ENCODE measurements at places on chromosomes 1 and 21. TPM values are rescaled to one million over a fixed set of nuclear protein-coding genes. Genes with fewer than 3 reads are reported as not detected.
A peak's percentile ranks its signal among the peaks of the same experiment; 100 is the strongest.

DNA sequence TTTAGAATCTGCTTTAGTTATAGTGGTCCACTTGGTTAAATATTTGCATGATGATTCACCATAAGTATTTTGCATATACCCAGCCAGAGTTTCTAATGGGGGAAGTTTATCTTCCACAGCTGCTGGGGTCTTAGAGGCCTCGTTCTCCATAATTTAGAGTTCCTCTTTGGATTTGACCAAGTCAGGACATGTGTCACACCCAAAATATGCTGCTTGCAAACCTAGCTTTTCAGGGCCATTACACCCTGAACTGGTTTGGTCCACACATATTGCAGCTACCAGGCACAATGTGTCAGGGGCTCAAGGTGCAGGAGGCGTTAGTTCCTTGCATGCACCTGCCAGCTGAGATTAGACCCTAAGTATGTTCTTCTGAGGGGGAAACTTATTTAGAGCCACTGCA, 17.1 kb upstream of the FMO4 start:
- DNase-seq, result no peak

DNA sequence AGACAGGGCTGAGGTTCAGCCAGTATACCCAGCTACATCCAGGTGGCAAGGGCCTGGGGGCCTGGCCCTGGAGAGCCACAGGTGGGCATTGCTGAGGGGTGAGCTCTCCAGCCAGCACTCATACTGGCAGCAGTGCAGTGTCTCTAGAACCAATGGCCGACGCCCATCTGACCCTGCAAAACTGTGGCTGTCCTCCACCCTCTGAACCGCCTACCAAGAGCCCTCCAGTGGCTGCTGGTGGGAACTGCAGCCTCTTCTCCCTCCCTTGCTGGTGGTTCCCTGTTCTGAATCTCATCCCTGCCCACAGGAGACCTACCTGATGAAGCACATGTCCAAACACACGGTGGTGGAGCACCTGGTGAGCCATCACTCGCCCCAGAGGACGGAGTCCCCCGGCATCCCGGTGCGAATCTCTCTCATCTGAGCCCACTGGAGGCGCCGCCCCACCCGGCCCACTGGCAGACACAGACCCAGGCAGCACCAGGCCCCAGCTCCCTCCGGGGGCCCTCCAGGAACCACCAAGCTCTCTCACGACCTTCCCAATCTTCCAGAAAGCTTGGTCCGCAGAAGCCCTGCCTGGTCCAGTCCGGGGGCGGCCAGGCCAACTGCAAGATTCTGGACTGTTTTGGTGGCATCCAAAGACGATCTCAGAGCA, 22.1 kb downstream of the A3GALT2 start:
- DNase-seq, result peak; percentile 37

- no peak for DNase-seq
Observed at GRCh38 chr1:96845464-96845863, 123.9 kb downstream of the PTBP2 start.

- DNase-seq, result no peak
Observed at GRCh38 chr21:34704119-34704518, 35.3 kb downstream of the CLIC6 start.

- DNase-seq, result no peak
Observed at GRCh38 chr1:208923456-208923855, 660.1 kb upstream of the CAMK1G start.

GRCh38 chr1:198776602-198777029, 137.8 kb downstream of the PTPRC start:
- DNase-seq, result no peak

The C4BPA gene
- not detected for polyA plus RNA-seq

The LRRC38 gene
- not detected for polyA plus RNA-seq

The AIRE gene
- 0.14 TPM for polyA plus RNA-seq

All from naive thymus-derived CD4-positive, alpha-beta T cell (primary cell).